Activated CD4-positive, alpha-beta T cell treated with anti-CD3 and anti-CD28 coated beads, Interleukin-2, amount 10 ng/mL, durations not matched to agents 7 days and 5 days (primary cell): ENCODE measurements at places on chromosomes 12 and 14. TPM values are rescaled to one million over a fixed set of nuclear protein-coding genes. Genes with fewer than 3 reads are reported as not detected.

Gene DGKA
- total RNA-seq, result 766 TPM

Gene MEG3
- not detected for total RNA-seq

Gene LTA4H
- total RNA-seq, result 56.2 TPM

Gene CNTN1
- not detected for total RNA-seq

Gene GARIN6
- total RNA-seq, result not detected

Gene PCBP2
- 943 TPM for total RNA-seq

Gene B4GALNT3
- total RNA-seq, result 7.0 TPM

Gene GPRC5A
- 0.15 TPM for total RNA-seq

Gene CACNA2D4
- total RNA-seq, result 16.4 TPM

DNA sequence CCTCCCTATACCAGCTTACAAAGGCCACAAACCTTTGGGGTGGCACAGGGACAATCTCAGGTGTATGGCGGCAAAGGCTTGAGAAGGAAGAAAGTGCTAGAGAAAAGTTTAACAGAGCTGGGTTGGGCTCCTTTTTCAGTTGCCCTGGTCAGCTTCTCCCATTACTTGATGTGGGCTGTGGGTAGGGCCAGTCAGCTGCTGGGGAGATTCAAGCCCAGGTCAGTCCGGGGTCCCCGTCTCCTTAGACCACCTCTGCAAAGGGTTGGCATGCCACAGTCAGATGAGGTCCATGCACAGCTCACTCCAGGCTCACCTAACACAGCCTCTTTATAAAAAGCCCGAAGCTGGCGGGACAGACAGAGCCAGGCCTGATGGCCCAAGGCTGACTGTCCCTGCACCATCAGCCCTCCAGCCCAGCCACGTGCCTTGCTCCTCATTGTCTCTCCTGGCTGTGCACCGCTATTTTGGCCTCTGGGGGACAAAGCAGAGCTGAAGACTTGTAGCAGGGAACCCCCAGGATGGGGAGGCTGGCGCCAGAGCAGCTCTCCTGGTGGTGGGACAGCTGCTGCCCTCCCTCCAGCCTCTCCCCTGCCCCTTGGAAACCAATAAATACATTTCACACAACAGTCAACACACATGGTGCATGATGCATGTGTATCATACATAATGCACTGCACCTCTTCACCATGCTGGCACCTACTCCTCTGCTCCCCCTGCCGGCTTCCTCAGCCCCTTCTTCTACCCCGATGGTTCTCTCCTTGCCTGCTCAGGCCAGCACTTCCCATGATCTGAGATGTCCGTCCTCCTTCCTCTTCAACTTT, 61.7 kb upstream of the DDX11 start:
- no peak overlapping the region for H3K4me3 ChIP-seq
- peaks cover 4% of the 10 kb centered on the region for H3K27me3 ChIP-seq
- H3K4me1 ChIP-seq, result no peaks in the 10 kb centered on the region
- DNase-seq, result no peak
- H3K27ac ChIP-seq, result no peak overlapping the region

DNA sequence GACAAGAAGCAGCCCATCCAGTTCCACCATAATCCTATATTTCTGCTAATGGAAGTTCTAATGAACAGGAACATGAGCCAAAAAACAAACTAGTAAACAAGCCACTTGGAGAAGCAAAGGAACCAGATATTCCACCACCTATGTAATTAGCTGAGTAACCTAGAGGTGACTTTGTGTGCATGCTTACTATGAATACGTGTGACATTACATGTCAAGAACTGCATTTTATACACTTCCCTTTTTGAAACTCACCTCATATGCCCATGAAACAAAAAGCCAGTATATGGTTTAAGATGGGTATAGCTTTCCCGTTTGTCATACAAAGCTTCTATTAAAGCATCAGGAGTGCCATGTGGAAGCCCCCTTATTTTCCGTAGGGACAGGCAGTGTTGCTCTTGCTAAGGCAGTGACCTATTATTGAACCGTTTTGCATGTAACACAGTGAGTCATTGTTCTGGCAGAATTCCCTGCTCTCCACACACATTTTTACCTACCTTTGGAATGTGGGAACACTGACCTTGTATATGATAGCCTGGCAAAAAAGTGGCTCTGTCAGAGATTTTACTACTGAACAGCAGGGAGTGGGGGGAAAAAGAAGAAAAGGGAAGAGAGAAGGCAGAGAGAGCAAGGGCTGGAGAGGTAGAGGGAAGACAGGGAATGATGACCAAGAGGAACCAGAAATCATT, 34.8 kb upstream of the FRMD6 start:
- H3K4me1 ChIP-seq, result no peaks in the 10 kb centered on the region
- H3K36me3 ChIP-seq, result no peaks in the 10 kb centered on the region
- no peak for DNase-seq
- peaks cover 2% of the 10 kb centered on the region for H3K27me3 ChIP-seq
- no peak overlapping the region for H3K27ac ChIP-seq

GRCh38 chr14:64704743-64705380, 638 bp downstream of the PLEKHG3 start:
- peaks cover 72% of the 10 kb centered on the region for H3K4me1 ChIP-seq
- peak overlapping the region; percentile 73 for H3K27ac ChIP-seq
- H3K27me3 ChIP-seq, result peaks cover 64% of the 10 kb centered on the region
- DNase-seq, result peak; percentile 18
- H3K4me3 ChIP-seq, result peak overlapping the region; percentile 75

GRCh38 chr12:45849289-45849688, 119.8 kb downstream of the ARID2 start:
- H3K4me1 ChIP-seq, result no peaks in the 10 kb centered on the region
- H3K36me3 ChIP-seq, result peaks cover 54% of the 10 kb centered on the region
- no peak overlapping the region for H3K27ac ChIP-seq

DNA sequence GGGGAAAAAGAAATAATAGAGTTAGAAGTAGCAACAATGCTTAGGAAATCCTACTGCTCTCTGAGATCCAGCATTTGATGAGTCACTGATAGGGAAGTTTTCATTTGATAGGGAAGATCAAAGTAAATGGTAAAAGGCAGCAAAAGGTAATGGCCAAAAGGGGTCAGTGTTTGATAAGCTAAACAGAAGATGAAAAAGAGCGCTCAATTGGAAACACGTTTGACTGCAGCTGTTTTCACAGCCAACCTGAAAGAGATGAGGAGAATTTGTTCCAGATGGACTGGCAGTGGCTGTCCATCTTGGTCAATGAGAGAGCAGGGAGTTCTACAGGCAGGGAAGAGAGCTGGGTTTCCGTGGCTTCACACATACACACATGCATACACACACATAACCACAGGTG, 264.2 kb downstream of the TMEM132C start:
- no peaks in the 10 kb centered on the region for H3K4me1 ChIP-seq
- no peaks in the 10 kb centered on the region for H3K36me3 ChIP-seq
- H3K27ac ChIP-seq, result no peak overlapping the region
- DNase-seq, result no peak

GRCh38 chr12:1445807-1446206, 148.6 kb downstream of the FBXL14 start:
- no peak overlapping the region for H3K4me3 ChIP-seq
- H3K27me3 ChIP-seq, result no peaks in the 10 kb centered on the region
- H3K36me3 ChIP-seq, result peaks cover 4% of the 10 kb centered on the region
- no peak overlapping the region for H3K27ac ChIP-seq
- no peaks in the 10 kb centered on the region for H3K4me1 ChIP-seq

GRCh38 chr12:76967181-76967885, 88.5 kb upstream of the CSRP2 start:
- no peaks in the 10 kb centered on the region for H3K36me3 ChIP-seq
- no peak for DNase-seq
- peaks cover 21% of the 10 kb centered on the region for H3K4me1 ChIP-seq
- H3K27ac ChIP-seq, result no peak overlapping the region

DNA sequence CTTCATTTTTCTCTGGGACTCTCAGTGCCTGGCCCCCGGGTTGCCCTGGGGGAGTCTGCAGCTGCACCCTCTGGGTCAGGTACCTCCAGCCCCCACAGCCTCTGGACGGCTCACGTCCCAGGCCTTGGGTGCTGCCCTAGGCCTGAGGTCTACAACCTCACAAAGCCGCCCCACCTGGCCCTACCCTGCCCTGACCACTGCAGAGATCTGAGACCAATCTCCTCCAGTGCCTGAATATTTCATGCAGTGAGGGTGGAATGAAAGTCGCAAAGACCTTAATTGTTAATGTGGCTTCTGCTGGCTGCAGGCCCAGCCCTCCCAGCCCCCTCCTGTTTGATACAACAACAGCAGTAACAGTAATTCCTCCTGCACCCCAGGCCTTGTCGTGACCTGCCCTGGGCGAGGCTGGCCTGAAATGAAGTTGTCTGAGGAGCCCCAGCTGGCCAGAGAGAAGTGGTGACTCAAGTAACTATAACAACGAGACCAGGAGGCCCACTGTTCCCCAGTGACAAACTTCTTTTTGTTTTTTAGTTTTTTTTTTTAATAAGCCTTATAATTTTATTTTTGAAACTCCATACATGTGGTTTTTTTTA, 8.8 kb upstream of the CCDC85C start:
- H3K27me3 ChIP-seq, result peaks cover 14% of the 10 kb centered on the region

GRCh38 chr12:99282086-99282485, 365.5 kb upstream of the GARIN6 start:
- H3K4me3 ChIP-seq, result no peak overlapping the region
- H3K27me3 ChIP-seq, result no peaks in the 10 kb centered on the region
- H3K36me3 ChIP-seq, result no peaks in the 10 kb centered on the region
- H3K27ac ChIP-seq, result no peak overlapping the region

GRCh38 chr14:77067632-77068516, 30.2 kb upstream of the CIPC start:
- H3K27me3 ChIP-seq, result peaks cover 5% of the 10 kb centered on the region
- no peak overlapping the region for H3K27ac ChIP-seq
- H3K4me3 ChIP-seq, result no peak overlapping the region
- peak; percentile 61 for DNase-seq

GRCh38 chr14:71497645-71498086, 434.6 kb upstream of the RGS6 start:
- H3K27me3 ChIP-seq, result no peaks in the 10 kb centered on the region
- peaks cover 17% of the 10 kb centered on the region for H3K4me1 ChIP-seq
- no peak for DNase-seq
- H3K27ac ChIP-seq, result no peak overlapping the region
- no peak overlapping the region for H3K4me3 ChIP-seq

GRCh38 chr12:55929306-55929791, 1.6 kb upstream of the DGKA start:
- no peaks in the 10 kb centered on the region for H3K27me3 ChIP-seq
- peaks cover 38% of the 10 kb centered on the region for H3K4me1 ChIP-seq
- peak overlapping the region; percentile 99 for H3K27ac ChIP-seq
- H3K4me3 ChIP-seq, result peak overlapping the region; percentile 89
- peaks cover 59% of the 10 kb centered on the region for H3K36me3 ChIP-seq

DNA sequence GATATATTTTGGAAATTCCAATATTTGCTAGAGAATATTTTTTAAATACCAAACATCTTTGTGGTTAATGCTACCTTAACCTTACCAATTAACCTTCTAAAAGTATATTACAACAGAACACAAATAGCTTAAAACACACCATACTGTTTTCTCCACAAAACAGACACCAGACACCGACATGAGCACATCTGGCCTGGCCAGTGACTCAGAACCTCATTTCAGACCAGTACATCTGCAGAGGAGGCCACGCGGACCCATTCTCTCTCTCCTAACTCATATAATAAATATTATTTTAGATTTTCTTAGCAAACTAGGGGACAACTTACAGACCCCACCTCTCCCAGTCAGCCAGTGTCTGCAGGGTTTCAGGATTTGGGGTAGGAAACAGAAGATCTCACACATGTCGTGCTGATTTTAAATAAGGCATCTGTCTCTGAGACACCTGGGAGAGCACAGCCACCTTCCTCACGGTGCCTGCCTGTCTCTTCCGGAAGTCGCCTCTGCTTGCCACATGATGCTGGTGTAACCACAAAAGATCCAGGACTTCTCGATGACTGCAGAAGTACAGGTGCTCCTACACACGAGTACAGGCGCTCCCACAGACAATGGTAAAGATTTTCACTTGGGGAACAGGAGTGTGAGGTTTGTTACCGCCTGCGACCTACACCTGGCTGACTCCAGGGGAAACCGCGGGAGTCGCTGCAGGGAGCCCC, 9.7 kb upstream of the ANKLE2 start:
- H3K36me3 ChIP-seq, result peaks cover 41% of the 10 kb centered on the region
- H3K4me3 ChIP-seq, result peak overlapping the region; percentile 20
- H3K27me3 ChIP-seq, result no peaks in the 10 kb centered on the region
- peaks cover 62% of the 10 kb centered on the region for H3K4me1 ChIP-seq

- no peaks in the 10 kb centered on the region for H3K4me1 ChIP-seq
- H3K4me3 ChIP-seq, result no peak overlapping the region
- DNase-seq, result no peak
- H3K27ac ChIP-seq, result no peak overlapping the region
These were observed 13.8 kb downstream of the SLC41A2 start for GRCh38 chr12:104944252-104944651.

- H3K36me3 ChIP-seq, result no peaks in the 10 kb centered on the region
- H3K27ac ChIP-seq, result no peak overlapping the region
- peaks cover 18% of the 10 kb centered on the region for H3K27me3 ChIP-seq
- no peak for DNase-seq
These were observed 3.1 kb upstream of the MFAP5 start for GRCh38 chr12:8665759-8666158.

DNA sequence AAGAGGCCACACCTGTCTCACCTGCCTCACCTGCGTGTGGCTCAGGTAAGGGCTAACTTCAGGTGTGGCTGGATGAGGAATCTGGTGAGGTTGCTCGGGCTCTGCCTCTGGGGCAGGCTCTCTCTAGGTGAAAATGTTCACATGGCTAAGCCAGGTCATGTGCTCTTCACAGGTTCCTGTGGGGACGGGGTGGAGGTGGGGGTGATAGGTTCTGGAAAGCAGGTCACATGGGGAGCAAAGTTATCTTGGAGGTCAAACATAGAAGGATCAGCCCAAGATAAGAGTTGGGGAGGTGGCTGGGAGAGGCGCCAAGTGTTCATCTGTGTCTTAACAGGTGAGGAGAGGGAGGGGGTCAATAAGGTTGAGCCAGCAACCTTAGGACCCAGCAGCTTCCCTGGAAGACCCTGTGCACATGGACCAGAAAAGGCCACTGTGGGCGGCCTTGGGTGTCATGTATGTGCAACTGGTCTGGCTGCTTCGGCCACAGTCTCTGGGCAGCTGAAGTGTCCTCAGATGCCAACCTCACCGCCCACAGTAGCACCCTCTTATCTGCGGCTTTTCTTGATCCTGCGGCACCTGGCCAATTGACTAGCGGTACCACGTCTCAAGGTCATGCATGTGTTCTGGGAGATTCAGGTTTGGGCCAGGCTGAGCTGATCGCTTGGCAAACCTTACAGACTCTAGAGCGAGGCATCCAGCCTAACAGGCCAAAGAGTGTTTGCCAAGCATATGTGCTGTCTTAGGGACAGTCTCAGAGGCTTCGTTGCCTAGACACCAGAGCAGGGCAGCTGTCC, 60.5 kb downstream of the CACNA1C start:
- no peaks in the 10 kb centered on the region for H3K27me3 ChIP-seq
- DNase-seq, result no peak
- no peaks in the 10 kb centered on the region for H3K4me1 ChIP-seq
- H3K27ac ChIP-seq, result no peak overlapping the region
- no peaks in the 10 kb centered on the region for H3K36me3 ChIP-seq
- no peak overlapping the region for H3K4me3 ChIP-seq
